ENCODE measurements at places on chromosomes 12 and 14. TPM values are rescaled to one million over a fixed set of nuclear protein-coding genes. Genes with fewer than 3 reads are reported as not detected.
A peak's percentile ranks its signal among the peaks of the same experiment; 100 is the strongest.

P2RX2 gene
- total RNA-seq = not detected

CLEC4A gene
- 0.47 TPM for total RNA-seq

COX8C gene
- total RNA-seq = not detected

TMEM132D gene
- not detected for total RNA-seq

DNA sequence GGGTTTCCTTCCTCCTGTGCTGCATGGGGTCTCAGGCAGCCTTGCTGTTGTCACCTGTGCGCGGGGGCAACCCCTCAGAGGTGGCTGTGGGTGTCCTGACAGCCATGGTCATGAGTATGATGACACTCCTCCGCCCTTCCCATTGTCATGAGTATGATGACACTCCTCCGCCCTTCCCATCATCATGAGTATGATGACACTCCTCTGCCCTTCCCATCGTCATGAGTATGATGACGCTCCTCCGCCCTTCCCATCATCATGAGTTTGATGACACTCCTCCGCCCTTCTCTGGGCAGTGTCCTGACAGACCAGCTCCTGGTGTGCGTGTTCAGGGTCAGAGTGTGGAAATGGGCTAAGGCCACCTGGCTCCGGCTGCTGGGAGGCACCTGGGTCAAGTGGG lies 40.0 kb downstream of the FBRSL1 start:
- H3K27ac ChIP-seq = no peak overlapping the region
- peaks cover 2% of the 10 kb centered on the region for H3K36me3 ChIP-seq
- no peaks in the 10 kb centered on the region for H3K27me3 ChIP-seq
- no peaks in the 10 kb centered on the region for H3K4me1 ChIP-seq
- no peak for DNase-seq

DNA sequence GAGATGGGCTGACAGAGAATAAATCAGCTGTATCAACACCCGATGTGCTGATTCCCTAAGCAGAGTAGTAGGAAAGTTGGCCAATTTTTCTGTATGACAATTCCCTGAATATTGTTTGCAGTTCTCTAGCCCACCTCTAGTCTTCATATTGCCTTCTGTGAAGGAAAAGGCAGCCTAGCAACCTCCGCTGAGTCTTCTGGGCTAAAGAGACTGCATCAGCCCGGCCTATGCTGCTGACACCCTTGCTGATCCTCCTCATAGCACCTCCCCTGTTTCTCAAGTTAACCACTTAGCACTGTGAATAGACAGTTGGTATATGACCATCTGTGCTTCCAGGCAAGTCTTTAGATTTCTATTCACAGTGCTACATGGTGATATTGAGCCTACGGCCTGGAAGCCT lies 161.1 kb upstream of the EGLN3 start:
- H3K36me3 ChIP-seq = peaks cover 5% of the 10 kb centered on the region
- H3K4me3 ChIP-seq = no peak overlapping the region
- DNase-seq = no peak
- peaks cover 38% of the 10 kb centered on the region for H3K4me1 ChIP-seq

GRCh38 chr14:30550335-30550734 lies 8.6 kb upstream of the G2E3 start:
- no peaks in the 10 kb centered on the region for H3K27me3 ChIP-seq
- H3K4me3 ChIP-seq = no peak overlapping the region

GRCh38 chr12:28033538-28033915 lies 61.0 kb upstream of the PTHLH start:
- DNase-seq = no peak
- H3K27ac ChIP-seq = no peak overlapping the region
- H3K27me3 ChIP-seq = no peaks in the 10 kb centered on the region
- H3K36me3 ChIP-seq = no peaks in the 10 kb centered on the region
- H3K4me3 ChIP-seq = no peak overlapping the region

DNA sequence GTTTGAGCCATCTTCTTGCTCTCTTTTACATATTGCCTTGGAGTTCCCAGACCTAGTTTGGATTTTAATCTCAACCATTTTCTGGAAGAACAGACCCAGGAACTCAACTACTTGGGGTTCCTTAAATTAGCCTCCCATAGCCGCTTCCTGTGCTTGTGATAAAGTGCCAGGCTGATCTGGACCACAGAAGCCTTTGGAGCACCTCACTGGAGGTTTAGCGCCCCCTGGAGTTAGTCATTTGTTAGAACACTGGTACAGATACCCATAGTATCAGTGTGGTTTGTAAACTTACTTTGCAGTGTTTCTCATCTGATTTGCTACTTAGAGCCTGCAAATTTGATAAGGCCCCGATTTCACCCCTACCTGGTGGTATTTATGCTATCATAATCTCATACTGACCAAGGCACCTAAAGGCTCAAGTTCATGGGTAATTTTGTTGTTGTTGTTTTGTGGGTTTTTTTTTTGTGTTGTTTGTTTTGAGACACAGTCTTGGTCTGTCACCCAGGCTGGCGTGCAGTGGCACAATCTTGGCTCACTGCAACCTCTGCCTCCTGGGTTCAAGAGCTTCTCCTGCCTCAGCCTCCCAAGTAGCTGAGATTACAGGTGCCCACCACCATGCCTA lies 3.7 kb downstream of the UNC119B start:
- no peaks in the 10 kb centered on the region for H3K27me3 ChIP-seq
- DNase-seq = peak; percentile 87
- H3K36me3 ChIP-seq = peaks cover 59% of the 10 kb centered on the region
- no peak overlapping the region for H3K27ac ChIP-seq
- no peak overlapping the region for H3K4me3 ChIP-seq

DNA sequence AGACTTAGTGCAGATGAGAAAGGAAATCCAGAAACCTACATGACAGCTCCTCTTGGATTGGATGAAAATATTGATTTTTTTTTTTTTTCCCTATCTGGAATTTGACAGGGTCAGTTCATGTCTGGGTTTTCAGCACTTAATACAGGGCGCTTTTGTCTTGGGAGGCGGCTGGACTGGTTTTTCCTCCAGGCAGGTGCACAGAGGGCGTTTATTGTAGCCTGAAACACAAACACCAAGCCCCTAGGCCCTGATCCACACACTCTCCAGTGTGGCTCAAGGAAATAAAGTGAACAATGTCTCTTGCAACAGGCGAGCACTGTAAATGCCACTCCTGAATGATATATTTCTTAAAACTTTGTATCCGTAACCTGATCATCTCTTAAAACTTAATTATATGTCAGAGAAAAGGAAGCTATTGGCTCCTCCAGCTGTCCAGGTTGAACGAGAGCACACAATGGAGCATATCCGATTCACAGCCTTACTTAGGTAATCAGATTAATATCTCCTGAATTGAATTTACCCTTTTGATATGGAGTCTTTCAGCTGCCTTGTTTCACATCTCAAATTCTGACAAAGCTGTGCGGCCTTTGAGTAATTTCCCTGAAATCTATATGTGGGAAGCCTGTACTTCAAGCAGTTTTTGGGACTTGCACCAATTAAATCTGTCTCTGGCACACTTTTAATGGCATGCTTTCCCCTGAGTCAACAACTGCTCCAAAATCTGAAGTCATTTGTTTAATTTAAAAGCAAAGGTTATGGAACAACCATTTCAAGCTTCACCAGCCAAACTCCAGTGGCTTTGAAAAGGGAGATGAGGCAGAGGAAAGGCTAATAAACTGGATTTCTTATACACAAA lies 485.7 kb downstream of the ZFP36L1 start:
- H3K4me1 ChIP-seq = peaks cover 40% of the 10 kb centered on the region
- peak overlapping the region; percentile 43 for H3K4me3 ChIP-seq
- H3K27me3 ChIP-seq = no peaks in the 10 kb centered on the region
- peak overlapping the region; percentile 98 for H3K27ac ChIP-seq
- peak; percentile 87 for DNase-seq
- peaks cover 13% of the 10 kb centered on the region for H3K36me3 ChIP-seq

Measured in Calu3 (cell line).